ENCODE measurements at places on chromosomes 6 and 20.

DNA sequence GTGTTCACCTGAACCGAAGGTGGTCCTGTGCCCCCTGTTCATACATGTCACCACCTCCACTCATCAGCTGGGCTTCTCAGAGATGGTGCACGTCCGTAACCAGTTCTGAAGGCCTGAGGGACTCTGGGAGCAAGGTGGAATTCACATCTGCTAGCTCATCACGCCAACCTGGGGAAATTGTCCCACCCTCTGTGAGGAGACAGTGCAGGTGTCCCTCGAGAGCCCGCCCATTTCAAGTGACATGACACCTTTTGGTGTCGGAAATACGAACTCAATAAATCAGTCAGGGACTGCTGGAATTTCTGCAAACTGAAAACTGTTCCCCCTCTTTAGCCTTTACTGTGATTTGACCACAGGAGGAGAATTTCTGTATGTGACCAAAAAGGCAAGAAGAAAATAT lies 99.4 kb downstream of the SYNDIG1 start:
- DNase-seq: no peak

DNA sequence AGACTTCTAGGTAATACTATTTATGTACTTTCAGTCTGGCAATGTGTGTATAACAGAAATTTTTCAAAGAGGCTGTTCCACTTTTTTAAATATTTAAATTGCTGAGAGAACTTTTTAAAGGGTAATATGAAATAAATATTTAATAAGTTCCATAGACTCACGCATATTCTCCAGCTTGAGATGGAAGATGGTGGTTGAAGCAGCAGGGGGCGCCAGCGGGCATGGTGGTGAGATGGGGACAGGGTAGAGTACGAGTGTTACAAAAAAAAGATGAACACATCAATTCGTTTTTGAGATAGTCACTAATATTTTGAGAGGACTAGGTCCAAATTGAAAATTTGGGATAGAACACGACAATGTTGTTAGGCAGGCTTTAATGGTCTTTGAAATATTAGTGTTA lies 68.4 kb downstream of the RSPO3 start:
- DNase-seq: no peak

DNA sequence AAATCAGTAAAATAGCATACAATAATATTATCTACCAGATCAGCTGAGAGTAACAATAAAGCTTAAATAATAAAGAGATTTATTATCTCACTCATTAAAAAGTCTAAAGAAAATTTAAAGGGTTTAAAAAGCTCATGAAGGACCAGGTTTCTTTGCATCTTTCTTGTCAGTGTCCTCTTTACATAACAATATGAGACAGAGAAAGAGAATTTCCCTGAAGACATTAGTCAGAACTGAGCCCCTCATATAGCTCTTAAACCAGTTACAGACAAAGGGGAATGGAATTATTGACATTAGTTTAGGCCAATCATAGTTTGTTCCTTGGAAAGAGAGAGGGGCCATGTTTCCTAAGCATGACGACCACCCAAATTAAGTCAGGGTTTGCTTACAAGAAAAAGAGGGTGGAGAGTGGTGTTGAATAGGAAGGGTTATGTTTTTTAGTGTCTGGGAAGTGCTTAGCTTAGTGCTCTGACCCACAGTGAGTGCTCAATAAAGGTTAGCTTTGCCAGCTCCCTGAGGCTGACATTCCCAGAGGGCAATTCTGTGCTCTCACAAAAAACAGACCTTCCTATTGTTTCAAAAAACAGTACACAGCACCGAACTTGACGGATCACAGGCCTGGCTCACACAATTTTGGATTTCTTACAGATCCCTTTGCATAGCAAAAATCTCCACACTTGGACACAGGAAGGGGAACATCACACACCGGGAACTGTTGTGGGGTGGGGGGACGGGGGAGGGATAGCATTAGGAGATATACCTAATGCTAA lies 3.6 kb upstream of the PLCB1 start:
- no peak for DNase-seq

DNA sequence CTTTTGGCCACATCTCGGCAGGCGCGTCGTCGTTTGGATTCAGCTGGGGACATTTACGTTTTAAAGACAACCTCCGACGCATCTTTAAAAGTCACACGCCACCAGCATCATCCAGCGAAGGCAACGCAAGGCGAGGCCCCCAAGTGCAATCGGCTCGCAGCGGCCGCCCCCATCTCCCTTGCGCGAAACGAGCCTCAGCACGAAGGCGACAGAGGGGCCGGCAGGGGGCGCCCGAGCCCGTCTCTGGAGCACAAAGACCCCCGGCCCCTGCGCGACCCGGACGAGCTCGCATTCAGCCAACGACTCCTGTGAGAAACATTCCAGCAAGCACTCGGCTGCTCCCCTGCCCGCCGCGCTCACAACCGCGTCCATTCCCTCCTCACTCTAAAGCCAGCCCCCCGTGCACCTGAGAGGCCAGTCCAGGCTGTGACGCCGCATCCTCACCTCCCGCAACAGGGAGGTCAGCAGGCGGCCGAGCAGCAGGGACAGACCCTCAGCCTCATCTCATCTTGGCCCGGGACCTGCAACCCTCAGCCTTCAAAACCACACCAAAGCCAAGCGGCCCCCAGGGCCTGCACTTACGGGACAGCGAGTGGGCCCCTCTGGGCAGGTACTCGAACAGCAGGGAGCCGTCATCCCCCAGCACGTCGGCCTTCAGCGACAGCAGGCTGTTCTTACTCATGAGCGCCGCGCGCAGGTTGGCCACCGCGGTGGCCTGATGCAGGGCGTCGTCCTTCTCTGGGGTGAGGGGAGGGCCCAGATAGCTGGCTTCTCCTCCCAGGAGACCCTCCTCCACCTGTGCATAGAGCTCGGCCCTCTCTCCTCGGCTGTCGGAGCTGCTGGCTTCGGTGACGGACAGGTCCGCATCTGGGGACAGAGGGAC lies 35.8 kb downstream of the SLC2A4RG start:
- DNase-seq: peak; percentile 68

GRCh38 chr6:137655291-137655690 lies 161.1 kb upstream of the OLIG3 start:
- no peak for DNase-seq

DNA sequence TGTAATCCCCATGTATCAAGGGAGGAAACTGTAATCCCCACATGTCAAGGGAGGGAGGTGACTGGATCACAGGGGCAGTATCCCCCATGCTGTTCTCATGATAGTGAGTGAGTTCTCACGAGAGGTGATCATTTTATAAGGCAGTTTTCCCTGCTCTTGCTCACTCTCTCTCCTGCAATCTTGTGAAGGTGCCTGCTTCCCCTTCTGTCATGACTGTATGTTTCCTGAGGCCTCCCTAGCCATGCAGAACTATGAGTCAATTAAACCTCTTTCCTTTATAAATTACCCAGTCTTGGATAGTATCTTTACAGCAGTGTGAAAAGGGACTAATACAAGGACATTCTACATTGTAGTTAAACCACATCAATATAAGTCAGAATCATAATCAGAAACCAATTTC lies 112.4 kb downstream of the BTBD9 start:
- no peak for DNase-seq

GRCh38 chr6:122984393-122984792 lies 11.6 kb upstream of the CLVS2 start:
- DNase-seq: no peak

- no peak for DNase-seq
Observed at GRCh38 chr6:51463321-51463720, 624.1 kb downstream of the PKHD1 start.

DNA sequence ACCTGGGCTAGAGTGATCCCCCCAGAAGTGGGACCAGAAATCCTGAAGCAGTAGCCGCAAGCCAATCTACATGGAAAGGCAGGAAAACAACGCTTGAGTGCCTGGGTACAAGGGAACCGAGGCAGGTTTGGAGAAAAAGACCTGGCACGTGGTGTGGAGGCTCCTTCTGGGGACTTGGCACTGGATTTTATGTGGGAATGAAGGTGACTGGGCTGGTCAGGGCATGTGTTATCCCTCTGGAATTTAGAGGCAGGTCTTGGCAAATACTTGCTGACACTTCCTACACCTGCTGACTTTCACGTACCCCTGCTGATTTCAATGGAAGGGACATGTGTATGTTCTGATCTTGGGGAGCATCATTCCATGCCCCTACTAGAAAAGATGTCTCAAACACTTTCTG lies 25.0 kb upstream of the FAM217A start:
- DNase-seq: no peak

- no peak for DNase-seq
Observed at GRCh38 chr6:146972546-146972945, 231.7 kb upstream of the STXBP5 start.

GRCh38 chr6:108406943-108407342 lies 112.1 kb downstream of the AFG1L start:
- no peak for DNase-seq

DNA sequence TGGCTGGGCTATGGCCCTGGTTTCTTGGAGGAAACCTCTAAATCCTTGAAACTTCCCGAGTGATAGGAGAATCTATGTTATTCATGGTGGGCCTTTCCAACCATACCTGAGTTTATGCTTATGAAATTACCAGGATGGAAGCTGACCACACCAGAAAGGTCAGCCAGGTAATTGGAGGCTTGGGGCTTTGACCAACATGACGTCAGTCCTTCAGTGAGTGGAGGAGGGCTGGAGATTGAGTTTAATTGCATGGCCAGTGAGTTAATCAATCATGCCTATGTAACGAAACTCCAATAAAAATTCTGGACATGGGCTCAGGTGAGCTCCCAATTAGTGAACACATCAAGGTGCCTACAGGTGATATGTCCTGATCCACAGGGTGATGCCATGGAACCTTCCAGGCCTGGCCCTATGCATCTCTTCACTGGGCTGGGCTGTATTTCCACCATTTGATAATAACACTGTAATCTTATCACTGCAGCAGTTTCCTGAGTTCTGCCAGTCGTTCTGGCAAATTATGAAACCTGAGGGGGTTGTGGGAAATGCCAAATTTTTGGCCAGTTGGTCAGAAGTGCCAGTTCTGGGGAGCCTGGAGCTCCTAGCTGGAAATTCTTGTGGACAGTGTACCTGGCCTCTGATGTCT lies 106.5 kb downstream of the CDH26 start:
- no peak for DNase-seq

DNA sequence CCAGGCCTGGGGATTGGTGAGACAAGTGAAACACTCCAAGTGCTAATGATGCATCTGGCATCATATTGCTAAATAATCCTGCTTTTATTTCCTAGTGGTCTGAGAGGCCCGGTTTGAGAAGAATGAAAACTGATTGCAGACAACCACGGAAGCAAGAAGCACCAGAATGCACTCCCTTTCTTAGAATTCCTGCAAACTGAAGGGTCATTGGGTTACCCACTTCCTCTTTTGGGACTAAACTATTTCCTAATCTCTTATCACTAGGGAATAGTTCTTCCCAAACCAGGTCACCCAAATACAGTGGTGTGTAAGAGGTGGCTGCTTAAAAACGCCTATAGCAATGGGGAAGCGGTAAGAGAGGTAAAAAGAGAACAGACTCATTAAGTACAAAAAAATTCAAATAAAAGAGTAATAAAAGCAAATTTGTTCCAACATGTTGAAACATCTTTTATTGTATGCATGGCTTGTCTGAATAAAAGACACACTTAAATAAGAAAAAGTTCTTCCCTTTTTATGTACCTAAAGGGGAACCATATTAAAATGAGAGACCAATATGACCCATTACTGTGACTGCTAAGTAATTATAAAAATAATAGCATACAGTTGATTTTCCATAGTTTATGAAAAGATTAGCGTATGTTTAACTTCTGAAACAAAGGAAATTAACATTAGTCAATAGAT lies 125.8 kb downstream of the MYB start:
- no peak for DNase-seq

DNA sequence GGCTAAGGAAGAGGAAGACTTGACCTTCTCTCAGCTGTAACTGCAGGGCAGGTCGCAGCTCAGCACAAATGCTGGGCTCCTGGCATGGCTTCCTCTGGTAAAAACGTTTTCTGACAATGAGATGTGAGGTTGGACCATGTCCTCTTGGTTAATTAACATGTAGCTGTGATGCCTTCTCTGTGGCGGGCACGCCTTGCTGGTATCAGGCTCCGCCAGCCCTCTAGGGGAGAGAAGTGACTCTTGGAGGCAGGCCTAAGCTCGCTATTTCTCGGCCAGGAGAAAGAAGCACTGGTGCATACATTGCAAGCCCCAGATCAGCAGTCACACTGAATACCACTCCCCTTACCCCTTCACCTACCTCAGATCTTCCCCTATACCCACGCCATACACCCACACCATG lies 65.0 kb downstream of the QRSL1 start:
- DNase-seq: no peak

GRCh38 chr6:29899281-29899680 lies 43.1 kb upstream of the HLA-A start:
- no peak for DNase-seq

- no peak for DNase-seq
Observed at GRCh38 chr20:61134296-61135030, 117.6 kb upstream of the CDH4 start.

GRCh38 chr6:152364866-152365265 lies 272.3 kb downstream of the SYNE1 start:
- DNase-seq: no peak

DNA sequence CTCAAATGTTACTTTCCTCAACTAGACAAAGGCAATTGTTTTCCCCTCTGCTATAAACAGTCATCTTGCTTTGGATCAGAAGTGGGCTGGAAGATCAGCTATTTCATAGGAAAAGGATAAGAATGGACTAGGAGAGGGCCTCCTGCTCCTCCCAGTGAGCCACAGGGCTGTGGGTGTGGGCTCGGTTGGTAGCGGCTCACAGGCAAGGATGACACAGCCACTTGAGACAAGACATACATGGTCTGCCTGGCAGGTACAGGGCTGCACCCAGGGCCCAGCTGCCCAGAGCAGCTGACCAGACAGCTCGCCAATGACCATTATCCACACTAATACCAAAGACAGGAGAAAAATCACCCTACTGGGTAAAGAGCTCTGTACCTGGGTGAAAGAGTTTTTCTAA lies 9.0 kb upstream of the SLA2 start:
- no peak for DNase-seq

DNA sequence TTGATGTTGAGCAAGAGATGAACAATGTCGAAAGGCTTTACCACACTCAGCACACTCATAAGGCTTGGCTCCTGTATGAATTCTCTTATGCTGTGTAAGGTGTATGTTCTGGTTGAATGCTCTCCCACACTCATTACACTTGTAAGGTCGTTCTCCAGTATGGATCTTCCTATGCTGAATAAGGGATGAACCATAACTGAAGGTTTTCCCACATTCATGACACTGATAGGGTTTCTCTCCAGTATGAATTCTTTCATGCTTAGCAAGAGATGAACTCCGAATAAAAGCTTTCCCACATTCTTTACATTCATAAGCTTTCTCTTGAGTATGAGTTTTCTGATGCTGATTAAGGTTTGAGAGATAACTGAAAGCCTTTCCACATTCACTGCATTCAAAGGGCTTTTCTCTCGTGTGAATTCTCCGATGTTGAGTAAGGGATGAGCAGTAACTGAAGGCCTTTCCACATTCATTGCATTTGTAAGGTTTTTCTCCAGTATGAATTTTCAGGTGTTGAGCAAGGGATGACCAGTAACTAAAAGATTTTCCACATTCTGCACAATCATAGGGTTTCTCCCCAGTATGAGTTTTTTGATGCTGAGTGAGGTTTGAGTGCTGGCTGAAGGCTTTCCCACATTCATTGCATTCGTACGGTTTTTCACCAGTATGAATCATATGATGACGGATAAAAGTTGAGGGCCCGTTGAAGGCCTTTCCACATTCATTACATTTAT lies 21.1 kb downstream of the ZNF184 start:
- DNase-seq: no peak

- DNase-seq: no peak
Observed at GRCh38 chr20:45958593-45958992, 13.4 kb downstream of the ZNF335 start.

Data from dorsolateral prefrontal cortex (tissue), 122 donors.